ENCODE measurements at places on chromosomes 12 and 14.
A peak's percentile ranks its signal among the peaks of the same experiment; 100 is the strongest.

DNA sequence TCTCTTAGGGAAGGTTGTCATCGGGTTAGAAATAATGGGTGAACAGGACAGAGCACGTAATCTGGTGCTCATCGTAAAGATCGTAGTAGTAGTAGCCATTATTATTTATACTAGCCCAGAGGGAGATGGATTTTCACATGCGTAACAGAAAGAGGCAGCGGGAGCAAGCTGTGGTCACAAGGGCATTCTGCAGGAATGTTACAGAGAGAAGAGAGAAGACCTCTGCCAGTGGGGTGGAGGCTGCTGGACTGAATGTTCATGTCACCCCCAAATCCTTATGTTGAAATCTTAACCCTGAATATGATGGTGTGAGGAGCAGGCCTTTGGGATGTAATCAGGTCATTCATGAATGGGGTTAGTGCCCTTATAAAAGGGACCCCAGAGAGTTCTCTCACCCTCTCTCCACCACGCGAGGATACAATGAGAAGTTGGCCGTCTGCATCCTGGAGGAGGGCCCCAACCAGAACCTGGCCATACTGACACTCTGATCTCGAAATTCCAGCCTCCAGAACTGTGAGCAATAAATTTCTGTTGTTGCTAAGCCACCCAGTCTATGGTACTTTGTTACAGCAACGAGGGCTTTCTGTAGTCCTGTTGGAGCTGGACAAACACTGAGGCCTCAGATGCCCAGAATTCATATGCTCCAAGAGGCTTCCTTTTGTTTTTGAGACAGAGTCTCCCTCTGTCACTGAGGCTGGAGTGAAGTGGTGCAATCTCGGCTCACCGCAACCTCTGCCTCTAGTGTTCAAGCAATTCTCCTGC is 131.2 kb upstream of the MED13L start:
- no peak for DNase-seq

GRCh38 chr14:102320033-102320660 is 601 bp downstream of the ZNF839 start:
- peak; percentile 32 for DNase-seq

DNA sequence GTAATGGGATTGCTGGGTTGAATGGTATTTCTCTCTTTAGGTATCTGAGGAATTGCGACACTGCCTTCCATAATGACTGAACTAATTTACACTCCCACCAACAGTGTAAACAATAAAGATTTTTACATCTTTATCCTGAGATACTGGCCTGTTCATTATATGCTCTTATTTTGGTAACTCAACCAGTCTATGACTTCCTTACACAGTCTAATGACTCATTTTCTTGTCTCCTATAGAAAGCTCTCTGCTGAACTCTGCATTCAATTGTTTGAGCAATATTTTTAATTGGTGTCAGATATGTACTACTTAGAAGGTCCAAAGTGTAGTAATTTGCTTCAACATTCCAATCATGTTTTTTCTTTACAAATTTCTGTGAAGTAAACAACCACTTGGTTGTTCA is 1351.8 kb downstream of the FSCB start:
- no peak for DNase-seq

GRCh38 chr14:61608245-61609165 is 86.8 kb upstream of the HIF1A start:
- peak; percentile 67 for DNase-seq

DNA sequence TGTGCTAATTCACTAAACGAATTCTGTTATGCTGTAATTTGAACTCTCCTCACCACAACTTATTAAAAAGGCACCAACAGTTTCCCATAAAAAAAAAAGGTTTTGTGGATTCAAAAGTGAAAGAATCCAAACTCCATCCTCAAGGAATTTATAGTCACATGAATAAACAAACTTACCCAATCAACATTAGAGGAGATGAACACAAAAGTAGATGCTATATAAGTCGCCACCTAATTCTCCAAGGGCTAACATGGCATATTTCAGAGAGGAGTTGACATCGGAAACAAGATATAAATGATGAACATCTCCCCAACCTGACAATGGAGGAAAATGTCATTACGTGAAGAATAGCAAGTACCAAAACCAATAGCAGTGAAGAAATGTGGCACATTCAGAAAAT is 265.5 kb upstream of the PRKD1 start:
- no peak for DNase-seq

Measured in midbrain (tissue), 1 donor.